ENCODE measurements at places on chromosomes 16 and 17. TPM values are rescaled to one million over a fixed set of nuclear protein-coding genes. Genes with fewer than 3 reads are reported as not detected.

Gene MPV17L
- total RNA-seq: 0.10 TPM

Gene KRT31
- not detected for total RNA-seq

Gene PABPN1L
- total RNA-seq: not detected

Gene MT1B
- not detected for total RNA-seq

Gene TPSG1
- total RNA-seq: not detected

Gene CNGB1
- under 0.01 TPM for total RNA-seq

Gene FA2H
- total RNA-seq: not detected

Gene ACSM5
- not detected for total RNA-seq

Gene PLA2G10
- total RNA-seq: not detected

Gene TMEM88
- 43.0 TPM for total RNA-seq

Gene LITAFD
- not detected for total RNA-seq

Gene NPIPA8
- 0.19 TPM for total RNA-seq

Gene NRN1L
- not detected for total RNA-seq

Measured in vein endothelial cell (primary cell).